ENCODE measurements at places on chromosomes 11 and 22.

GRCh38 chr11:551131-551530 lies 9.4 kb downstream of the LMNTD2 start:
- DNase-seq, result no peak

GRCh38 chr22:26887456-26887855 lies 230.1 kb downstream of the MIAT start:
- DNase-seq, result peak; percentile 82

DNA sequence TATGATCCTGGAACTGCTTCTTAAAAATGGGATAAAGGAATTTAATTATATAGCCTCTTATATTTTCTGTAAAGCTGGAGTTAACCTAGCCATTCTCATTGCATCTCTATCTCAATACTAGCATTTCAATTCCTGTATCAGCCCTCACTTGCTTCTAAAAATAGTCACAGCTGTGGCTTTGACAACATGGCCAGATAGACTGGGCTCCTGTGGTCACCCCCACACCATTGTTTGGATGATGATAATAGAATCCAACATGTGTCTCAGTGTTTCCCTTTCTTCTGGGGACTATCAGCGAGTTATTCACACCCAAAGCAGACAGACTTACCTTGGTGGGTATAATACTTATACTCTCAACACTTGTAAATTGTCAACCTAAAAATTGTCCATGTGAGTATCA lies 6.9 kb downstream of the VWA5A start:
- DNase-seq, result no peak

- DNase-seq, result no peak
Measured at GRCh38 chr11:34587282-34587677, 33.6 kb upstream of the EHF start.

DNA sequence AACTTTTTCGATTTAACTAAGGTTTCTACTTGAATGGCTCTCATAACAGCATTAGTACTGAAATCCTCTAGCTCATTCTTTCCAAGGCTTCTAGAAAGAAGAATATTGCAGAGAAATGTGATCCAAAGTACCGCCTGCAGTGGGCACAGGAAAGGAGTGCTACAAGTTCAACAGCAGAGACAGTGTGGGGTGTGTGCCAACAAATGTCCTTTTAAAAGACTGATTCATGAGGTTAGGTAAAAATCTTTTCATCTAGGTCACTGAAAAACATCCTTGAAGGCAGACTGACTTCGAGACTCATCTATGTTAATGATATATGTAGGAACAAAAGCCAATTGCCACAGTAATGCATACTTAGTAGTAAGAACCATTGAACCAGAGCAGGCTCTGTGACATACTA lies 349.1 kb upstream of the PITPNB start:
- DNase-seq, result no peak

- no peak for DNase-seq
Measured at GRCh38 chr11:30861064-30861463, 274.9 kb upstream of the MPPED2 start.

- DNase-seq, result peak; percentile 87
Measured at GRCh38 chr11:12075822-12076821, 34.3 kb upstream of the MICAL2 start.

DNA sequence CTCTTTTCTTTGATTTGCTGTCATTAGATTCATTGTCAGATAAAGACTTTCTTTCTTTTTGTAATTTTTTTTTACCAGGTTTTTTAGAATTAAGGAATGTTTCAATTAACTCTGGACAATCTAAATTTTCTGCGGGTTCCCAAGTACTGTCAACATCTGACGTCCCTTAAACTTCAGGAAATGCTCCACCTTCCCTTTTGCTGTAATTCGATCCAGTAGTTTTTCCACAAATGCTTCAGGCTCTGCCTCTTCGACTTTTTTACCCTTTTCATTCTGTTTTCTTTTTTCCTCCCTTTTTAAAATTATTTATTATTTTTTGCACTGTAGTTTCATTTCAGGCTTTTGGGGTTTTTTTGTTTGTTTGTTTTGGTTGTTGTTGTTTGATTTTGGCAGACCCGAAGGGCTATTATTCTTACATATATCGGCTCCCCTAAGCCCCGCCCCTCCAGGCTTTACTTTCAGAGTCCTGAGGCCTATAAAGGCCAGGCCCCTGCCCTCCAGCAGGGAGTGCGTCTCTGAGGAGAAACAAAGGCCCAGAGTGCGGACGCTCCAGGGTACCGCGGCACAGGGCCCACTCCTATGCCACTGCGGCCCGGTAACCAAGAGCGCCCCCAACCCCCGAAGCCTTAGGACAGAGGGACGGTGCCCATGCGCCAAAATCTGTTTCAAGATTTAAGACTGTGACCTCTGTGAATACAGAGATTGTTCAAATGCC lies 116.4 kb downstream of the TYR start:
- no peak for DNase-seq

DNA sequence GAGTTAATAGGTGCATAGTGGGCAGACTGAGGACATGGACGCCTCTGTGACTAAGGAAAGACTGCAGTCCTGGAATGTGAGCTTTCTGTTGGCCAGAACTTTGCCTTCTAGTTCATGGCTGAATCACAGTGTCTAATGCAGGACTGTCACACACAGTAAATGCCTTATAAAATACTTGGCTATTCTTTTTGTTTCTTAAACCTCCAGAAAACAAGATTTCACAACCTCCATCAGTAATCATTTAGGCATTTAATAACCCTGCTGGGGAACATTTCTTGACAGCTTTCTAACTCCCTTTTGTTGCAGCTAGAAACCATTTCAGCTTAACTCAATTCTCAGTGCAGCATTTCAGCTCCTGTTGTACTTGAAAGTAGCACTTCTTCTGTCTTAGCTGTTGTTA lies 335.8 kb upstream of the DDI1 start:
- no peak for DNase-seq

DNA sequence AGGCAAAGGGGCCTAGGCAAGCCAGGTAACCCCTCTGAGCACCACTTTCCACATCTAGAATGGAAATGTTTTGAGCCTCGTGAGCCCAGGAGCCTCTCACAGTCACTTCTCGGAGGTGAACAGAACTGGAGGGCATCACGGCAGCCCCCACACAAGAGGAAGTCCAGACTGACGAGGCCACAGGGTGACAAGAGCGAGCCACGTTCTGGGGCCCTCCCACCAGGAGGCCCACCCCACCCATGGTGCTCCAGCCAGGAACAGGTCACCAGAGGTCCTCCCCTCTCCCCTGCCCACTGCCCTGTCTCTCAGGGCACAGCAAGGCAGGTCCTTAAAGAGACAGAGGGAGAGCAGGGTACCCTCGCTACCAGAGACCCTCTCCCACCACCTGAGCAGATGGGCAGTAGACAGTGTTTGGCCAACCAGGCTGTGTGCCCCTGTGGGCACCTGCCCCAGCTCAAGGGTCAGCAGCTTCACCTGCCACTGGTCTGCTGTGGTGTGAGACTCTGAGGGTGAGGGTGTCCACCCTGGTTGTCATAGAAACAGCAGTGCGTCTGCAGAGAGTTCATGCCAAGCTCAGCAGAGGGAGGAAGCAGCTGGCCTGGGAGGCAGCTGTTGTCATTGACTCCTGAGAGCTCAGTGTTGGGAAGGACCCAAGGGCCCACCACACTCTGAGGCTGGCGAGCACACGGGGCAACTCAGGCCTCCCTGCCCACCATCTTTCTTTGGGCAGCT lies 31.4 kb downstream of the RSPH14 start:
- no peak for DNase-seq

DNA sequence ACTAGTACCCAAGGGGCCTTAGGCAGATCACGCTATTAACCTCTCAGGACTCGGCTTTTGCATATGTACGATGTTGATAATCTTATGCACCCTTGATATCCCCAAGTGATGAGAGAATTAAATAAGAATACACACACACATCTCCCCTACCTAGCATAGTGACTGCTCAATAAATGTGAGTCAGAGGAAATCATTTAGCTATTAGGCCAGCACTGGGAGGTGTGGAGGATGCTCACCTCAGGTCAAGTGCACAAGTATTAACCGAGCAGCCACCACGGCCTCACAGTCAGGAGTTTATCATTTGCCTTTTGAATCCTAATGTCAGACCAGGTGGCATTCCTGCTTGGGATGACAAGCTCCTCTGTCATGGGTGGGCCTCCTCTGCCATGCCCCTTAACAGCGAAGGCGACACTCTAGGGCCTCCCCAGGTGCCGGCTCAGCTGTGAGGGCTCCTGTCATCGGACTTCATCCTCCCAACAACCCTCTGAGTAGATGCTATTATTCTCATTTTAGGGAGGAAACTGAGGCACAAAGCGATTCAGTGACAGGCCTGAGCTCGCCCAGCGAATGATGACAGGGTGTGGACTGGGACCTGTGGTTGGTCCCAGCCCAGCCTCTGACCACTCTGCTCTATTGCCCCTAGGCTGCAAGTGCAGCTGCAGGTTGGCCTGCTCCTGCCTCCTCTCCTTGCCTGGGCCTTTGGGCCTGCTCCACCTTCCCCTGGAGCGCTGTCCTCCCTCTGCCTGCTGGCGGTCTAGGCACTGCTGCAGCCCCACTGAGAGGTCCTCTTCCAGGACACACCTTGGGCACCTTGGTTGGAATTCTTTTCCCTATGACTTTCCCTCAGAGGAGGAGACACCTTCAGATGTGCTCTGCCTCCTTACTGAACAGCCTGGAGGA lies 5.0 kb upstream of the SOX10 start:
- DNase-seq, result no peak

DNA sequence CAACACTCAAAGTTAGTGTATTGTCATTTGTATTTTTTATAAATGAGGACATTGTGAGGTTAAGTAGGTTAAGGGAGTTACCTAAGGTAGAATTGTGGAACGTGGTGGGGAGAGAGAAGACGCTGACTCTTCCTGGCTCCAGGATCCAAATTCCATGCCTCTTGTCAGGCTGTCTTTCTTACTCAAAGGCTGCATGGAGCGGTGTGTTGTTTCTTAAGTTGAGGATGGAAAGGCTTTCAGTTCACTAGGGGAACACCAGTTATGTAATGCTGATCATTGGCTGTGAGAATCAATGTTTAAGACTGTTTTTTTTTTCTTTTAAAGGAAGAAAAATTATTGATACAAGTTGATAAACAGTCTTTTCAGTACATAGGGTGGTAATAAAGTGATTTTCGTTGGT lies 2.9 kb downstream of the UBE2L3 start:
- no peak for DNase-seq

DNA sequence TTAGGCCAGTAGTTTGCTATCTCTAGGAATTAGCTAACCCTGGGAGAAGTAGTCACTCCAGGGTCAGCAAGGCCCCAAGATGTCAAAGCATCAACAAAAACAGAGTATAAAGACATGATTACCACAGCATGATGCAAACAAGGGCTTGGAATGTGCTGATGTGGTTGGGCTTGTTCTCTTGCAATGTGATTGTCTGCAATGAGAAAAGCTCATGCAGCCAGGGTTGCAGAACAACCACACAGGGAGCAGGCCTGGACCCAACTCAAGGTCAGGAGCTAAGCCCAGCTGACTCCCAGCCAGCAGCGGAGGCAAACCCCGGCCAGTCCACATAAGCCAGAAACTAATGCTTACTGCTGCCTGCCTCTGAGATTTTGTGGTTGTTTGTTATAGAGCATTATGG lies 132.4 kb upstream of the ZC3H12C start:
- DNase-seq, result no peak

- DNase-seq, result peak; percentile 91
Measured at GRCh38 chr22:31676700-31677099, 14.7 kb upstream of the PISD start.

DNA sequence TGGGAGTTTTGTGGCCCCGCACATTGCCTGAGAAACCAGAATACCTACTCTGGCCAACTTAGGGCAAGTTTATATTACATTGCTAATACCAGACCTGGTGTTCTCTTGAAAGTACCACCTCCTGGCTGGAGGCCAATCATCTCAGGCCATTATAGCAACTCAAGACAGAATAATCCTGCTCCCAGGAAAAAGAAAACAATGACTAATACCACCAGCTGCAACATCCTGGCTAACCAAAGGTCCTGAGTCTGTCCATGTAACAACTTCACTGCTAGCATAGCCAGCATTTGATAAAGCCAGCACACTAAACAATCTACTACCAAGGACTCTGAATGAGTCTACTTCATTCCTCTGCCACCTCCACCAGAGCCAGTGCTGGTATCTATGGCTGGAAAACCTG lies 1298.7 kb upstream of the CNTN5 start:
- peak; percentile 85 for DNase-seq

GRCh38 chr11:61294717-61295595 lies at the start of gene VWCE:
TSS of gene VWCE (minus strand) at chr11:61295316. CDS start at chr11:61295037, 279 bp downstream.
- DNase-seq, result peak; percentile 86
